Myocyte (in vitro differentiated cells): ENCODE measurements at places on chromosomes 11 and 22. TPM values are rescaled to one million over a fixed set of nuclear protein-coding genes. Genes with fewer than 3 reads are reported as not detected.

DNA sequence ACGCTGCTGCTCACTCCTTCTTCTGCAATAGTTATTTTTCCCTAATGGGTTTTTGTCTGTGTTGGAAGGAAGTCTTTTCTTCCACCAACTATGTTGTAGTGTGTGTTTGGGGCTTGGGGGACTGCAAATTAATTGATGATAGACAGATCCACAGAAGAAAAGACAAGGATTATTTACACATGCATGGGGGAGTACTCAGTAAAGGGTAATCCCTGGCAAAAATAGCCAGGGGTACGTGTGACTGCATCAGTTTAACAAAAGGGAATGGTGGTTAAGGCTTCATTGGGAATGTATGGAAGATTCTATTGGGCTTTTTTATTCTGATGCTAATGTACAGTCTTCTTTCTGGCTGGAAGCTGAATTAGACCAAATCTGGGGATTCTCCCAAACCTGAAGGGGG lies 20.2 kb upstream of the FEZ1 start:
- no peak for DNase-seq

DNA sequence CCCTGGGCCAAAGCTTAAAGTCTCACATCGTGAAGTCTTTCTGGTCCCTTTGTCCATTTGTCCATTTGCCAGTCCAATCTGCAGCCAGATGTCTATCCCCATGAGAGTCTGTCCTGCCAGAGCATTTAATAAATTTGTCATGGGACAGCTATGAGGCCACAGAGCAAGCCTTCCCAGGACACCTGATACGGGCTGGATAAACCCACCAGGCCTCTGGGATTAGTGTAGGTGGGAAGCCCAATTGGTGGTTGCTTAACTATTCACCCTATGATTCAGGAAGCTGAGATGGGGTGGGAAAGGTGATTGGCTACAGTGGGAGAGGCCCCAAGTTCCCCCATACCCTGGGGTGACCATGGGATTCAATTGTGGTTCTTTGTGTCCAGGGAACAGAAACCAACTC lies 39.9 kb downstream of the MYEOV start:
- peak; percentile 87 for DNase-seq

DNA sequence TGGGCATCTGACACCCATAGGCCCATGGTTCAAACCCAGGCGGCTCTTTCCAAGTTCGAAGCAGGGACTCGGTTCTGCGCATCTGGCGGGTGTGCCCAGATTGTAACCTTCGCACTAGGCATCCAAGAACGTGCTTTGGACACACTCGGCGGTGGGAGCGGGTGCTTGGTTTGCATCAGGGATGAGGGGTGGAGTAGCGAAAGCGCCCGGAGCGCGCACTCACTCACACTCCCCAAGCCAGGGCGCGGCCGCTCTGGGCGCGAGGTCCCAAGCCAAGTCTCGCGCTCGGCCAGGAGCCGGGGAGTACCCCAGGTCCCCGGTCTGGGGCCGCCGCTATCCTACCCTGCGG lies 243 bp upstream of the SYT9 start:
- DNase-seq = no peak

DNA sequence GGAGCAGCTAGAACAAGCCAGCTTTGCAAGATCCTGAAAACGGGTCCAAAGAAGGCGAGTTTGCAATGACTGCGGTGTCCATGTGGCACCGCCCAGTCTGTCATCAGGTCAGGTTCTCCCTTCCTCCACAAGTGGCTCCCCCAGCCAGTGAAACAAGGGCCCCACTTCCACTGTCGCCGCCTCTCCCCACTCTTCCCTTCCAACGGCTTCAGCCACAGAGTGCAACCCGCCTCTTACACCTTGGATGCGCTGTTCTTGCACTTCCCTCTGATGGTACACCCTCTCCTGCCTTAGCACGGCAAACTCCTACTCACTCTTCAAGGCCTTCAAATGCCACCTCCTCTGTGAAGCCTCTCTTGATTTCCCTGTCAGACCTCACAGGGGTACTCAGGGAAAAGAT lies 10.8 kb upstream of the TCF20 start:
- DNase-seq = no peak

- DNase-seq = no peak
These were observed 210.7 kb downstream of the TBC1D22A start for GRCh38 chr22:46972901-46973831.

DNA sequence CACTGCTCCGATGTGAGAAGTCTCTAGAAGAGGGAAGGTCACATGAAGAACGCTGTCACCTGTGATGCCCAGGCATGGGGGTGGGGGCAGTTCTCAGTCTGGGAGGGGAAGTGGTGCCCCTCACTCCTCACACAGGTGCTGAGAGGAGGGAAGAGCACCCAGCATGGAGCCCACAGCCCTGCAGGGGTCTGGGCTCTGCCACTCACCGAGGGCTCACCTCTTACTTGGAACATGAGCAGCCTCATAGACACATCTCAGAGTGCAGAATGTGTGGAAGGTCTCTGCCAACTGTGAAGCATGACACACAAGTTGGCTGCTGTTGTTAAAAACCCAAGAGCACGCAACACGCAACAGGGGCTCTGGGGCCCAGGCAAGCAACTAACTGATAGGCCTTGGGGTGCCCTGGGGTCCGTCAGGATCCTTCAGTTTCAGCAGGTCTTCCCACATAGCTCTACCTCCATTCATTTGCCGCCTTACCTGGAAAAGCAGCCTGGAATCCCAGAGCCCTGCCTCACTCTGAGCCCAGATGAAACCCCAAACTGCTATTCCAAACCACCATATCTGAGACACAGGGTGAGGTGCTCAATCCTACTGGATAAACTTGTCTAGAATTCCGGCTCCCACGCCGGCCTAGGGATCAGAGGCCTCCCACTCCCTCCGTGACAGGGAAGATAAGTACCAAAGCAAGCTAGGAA lies 17.5 kb upstream of the TMPRSS4 start:
- no peak for DNase-seq

- DNase-seq = no peak
These were observed 41.5 kb downstream of the DHCR7 start for GRCh38 chr11:71406681-71407080.

- DNase-seq = peak; percentile 91
These were observed 23.2 kb upstream of the ST3GAL4 start for GRCh38 chr11:126332221-126332711.

- DNase-seq = no peak
These were observed 19.9 kb upstream of the EMSY start for GRCh38 chr11:76424891-76425290.

GRCh38 chr11:86303257-86303656 lies 1.2 kb downstream of the HIKESHI start:
- DNase-seq = peak; percentile 9

GRCh38 chr11:77472991-77473800 lies 698 bp downstream of the PAK1 start:
- DNase-seq = peak; percentile 26

- DNase-seq = peak; percentile 27
These were observed 28.5 kb downstream of the MAFF start for GRCh38 chr22:38230108-38230825.

GRCh38 chr22:26663374-26663923 lies 6.1 kb downstream of the MIAT start:
- DNase-seq = no peak

DNA sequence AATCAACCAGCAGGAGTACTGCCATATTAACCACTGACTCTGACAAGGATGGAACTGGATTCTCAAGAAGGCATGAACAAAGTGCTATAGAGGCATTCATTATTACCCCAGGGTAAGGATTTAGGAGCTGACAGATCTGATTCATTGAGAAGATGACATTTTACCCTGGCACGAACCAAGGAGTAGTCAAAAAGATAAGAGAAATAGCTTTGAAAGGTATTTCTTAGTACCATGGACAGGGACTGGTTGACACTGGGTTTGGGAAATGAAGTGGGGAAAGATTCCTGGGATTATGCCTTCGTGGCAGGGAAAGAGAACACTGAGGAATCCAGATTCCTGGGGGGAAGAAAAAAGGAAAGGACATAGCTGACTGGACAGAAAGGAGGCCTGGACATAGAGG lies 5.1 kb upstream of the SAAL1 start:
- peak; percentile 29 for DNase-seq

DNA sequence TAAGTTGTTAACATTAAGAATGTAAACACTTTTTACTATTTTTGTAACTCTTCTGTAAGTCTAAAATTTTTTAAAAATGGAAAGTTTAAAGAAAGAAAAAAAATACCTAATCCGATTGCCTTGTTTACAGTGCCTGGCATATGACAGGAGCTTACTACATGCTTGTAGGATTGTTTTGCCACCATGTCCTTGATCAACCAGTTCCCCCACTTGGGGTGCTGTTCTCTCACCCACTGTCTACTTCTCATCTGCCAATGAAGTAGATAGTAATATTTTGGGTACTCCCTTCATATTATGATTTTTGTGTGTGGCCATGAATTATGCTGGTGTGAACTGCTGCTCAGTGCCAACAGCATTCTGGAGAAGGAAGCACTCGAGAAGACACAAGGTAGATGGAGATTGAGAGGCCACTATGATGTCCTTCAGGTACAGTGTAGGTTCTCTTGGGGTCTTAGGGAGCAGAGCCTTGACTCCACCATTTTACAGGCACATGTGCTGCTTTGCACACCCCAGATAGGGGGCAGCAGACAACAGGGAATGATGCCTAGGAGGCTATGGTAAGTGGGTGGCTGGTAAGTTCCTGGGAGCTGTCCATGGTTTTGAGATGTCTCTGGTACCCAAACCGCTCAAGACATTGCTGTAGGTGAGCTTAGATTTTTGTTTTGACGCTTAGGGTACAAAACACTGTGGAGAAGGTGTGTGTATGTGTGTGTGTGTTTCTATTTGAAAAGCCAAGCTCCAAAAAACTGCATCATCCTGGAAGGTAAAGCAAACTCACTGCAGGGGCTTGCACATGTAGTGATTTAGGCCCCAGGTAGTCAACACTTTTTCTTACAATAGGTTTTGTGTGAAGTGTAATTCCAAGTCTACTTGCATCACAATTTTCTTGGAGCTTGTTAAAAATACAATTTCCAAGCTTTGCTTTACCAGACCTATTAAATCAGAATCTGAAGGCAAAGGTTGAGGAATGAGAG lies 494.5 kb upstream of the LARGE1 start:
- DNase-seq = peak; percentile 1

GRCh38 chr11:66918741-66919140 lies 39.4 kb downstream of the PC start:
- no peak for DNase-seq

GRCh38 chr22:50733521-50734342 lies 4.3 kb upstream of the ACR start:
- DNase-seq = peak; percentile 75

DNA sequence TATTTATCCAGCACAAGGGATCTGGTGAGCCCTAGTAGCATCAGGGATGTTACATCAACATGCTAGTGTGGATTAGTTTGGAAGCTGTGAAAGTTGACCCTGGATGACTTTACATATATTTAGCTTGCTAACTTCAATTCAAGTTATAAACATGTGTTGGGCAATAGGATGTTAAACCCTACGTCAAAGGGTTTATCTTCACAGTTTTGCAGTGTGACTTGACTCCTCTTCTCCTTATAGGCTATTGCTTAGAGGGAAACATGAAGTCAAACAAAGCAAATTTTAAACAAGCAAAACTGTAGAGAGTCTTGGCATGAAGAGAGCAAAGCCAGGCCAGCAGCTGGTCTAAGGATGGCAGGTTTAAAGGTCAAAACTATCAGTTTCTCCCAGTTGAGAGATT lies 11.3 kb upstream of the CTSC start:
- DNase-seq = no peak

DNA sequence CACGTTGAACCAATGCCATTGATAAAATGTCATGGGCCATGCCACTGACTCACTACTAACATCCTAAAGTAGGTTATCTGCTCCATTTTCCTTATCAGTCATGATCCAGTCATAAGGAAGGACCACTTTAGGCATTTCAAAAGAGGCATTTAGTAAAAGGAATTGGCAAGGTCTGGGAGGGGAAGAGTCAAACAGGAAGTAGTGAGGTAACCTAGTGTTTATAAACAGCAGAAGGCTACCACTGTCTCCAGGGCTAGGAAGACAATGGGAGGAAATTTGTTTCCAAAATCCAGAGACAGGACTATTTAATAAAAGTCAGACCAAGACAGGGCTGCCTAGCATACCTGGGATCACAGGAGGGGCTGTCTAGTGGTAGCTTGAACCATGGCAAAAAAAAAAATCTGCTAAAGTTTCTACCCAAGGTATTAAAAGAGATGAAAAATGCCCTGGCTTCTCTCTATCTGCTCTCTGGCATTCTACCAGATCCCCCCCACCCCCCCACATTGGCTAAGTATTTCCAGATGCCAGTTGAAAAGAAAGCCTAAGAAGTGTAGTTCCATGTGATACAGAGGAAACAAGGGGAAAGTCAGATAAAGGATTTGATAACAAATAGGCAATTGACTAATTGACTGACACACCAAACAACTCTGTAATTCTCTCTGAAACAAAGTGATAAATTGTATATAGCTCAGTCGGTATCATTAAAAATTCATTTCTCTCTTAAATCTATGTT lies 50.4 kb upstream of the C11orf87 start:
- DNase-seq = no peak

DNA sequence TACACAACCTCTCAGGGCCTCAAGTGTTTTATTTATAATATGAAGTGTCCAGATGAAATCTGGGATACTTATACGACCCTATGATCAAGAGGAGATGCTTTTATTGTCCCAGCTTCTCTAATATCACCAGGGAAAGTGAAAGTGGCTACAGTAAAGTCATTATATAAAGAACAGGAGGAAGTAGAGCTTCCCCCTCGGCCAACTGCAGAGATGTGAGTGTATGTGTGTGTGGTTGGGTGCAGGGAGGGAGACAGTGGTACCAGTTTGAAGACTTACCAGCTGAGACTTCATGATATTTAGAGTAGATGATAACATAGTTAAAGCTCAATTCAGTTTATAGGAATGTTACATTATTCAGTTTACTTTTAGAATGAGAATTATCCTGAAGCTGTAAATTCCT lies 373.6 kb upstream of the DDI1 start:
- DNase-seq = no peak

DNA sequence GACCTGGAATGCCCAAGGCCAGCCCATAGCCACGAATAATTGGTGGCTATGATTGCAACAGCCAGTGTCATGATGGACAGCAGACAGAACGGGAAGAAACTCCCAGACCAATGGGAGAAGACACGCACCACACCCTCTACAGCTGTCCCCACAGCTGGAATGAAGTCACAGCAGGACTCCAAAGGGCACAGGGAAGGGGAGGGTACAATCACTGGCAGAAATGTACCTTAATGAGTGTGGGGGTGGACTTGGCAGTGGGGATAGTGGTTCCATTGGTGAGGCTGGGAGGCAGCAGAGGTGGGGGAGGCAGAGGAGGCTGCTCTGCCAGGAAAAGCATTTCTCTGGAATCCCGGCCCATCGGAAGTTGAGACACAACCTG lies 52.9 kb downstream of the SGSM3 start:
- peak; percentile 77 for DNase-seq

SNX32 gene
- 0.36 and 0.40 TPM in 2 replicates for total RNA-seq

OSM gene
- not detected in 2 replicates for total RNA-seq

RTN4R gene
- total RNA-seq = 10.5 and 12.7 TPM in 2 replicates

SCUBE2 gene
- total RNA-seq = 1.2 and 8.4 TPM in 2 replicates

RFPL2 gene
- total RNA-seq = not detected in 2 replicates

APIP gene
- total RNA-seq = 21.7 and 34.2 TPM in 2 replicates

PGA4 gene
- total RNA-seq = 119 and 152 TPM in 2 replicates

MAPK8IP2 gene
- total RNA-seq = 0.16 and 0.36 TPM in 2 replicates

KCNK4 gene
- not detected in 2 replicates for total RNA-seq

LDHAL6A gene
- not detected in 2 replicates for total RNA-seq

HEPHL1 gene
- not detected in 2 replicates for total RNA-seq

KRTAP5-8 gene
- total RNA-seq = 0.21 TPM in 1 of 2 replicates, not detected in the other

MEI1 gene
- 0.08 TPM in 1 of 2 replicates, not detected in the other for total RNA-seq

NFAM1 gene
- not detected in 2 replicates for total RNA-seq

GNG3 gene
- total RNA-seq = not detected in 2 replicates

DEPDC7 gene
- 20.6 and 21.1 TPM in 2 replicates for total RNA-seq

GRK3 gene
- total RNA-seq = 3.7 and 4.1 TPM in 2 replicates
